Central memory CD8-positive, alpha-beta T cell (primary cell): ENCODE measurements at places on chromosomes 7 and 10.

- no peak for DNase-seq
These were observed 41.9 kb downstream of the NPVF start for GRCh38 chr7:25186436-25186835.

DNA sequence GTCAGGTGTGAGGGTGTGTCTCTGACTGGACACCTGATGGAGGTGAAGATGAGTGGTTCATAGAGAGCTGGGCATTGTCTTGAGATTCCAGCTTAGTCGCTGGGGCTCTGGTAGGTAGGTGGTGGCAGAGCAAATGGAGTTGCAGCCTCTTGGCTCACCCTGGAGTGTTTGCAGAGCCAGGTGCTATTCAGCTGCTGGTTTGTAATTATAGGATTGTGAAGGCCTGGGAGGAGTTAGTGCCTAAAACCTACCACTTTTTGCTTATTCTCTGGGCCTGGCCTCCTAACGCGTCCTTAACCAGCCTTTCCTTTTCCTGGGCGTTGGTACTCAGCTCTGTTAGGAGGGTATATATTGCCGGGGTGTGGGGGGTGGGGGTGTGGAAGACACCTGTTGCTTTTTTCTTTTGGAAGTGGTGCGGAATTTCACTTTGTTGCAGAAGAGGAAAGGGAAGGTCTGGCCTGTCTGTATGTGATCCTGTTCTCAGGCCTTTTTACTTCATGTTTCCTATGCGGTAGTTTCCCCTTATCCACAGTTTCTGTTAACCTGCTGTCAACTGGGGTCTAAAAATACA is 3.2 kb downstream of the PPRC1 start:
- DNase-seq, result no peak

DNA sequence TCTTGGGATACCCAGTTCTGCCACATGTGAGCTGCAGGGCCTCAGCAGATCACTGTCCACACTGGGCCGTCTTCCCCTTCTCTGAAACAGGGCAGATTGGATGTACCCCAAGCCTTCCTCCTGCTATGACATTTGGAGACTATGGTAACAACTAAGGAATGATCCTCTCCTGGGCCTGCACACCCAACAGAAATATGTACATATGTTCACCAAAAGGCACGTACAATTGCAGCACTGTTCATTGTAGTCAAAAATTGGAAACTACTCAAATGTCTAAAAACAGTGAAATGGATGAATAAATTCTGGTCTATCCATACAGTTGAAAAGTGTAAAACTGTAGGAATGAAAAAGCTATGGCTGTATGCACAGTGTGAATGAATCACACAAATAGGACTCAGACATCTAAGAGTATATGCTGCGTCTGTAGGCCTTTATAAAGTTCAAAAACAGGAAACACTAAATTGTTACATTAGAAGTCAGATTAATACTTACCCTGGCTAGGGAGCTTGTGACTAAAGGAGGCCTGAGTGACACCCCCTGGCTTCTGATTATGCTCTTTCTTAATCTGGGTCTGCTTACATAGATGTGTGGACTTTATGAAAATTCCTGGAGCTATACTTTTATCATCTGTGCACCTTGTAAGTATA is 16.1 kb upstream of the XPNPEP1 start:
- DNase-seq, result no peak

GRCh38 chr10:49353895-49354566 is 41.9 kb downstream of the DRGX start:
- no peak for DNase-seq

DNA sequence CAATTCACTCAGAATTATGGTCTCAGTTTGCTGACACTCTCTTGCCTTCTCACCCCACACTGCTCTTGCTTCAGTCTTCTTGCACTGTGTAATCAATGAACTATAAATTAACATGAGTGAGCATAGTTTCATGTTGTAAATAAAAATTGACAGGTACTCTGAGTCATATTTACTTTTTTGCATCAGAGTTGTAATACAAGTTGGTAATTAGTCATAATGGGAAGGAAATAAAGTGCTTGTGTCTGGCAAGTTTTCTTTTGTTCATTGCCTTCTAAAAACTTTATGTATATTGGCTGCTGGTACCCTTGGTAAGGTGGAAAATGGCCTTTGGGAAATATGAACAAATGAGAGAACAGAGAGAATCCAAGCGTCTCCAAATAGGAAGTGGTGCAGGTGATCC is 169.3 kb upstream of the MAGI2 start:
- no peak for DNase-seq

GRCh38 chr7:1927937-1928644 is 258.0 kb downstream of the ELFN1 start:
- DNase-seq, result no peak

DNA sequence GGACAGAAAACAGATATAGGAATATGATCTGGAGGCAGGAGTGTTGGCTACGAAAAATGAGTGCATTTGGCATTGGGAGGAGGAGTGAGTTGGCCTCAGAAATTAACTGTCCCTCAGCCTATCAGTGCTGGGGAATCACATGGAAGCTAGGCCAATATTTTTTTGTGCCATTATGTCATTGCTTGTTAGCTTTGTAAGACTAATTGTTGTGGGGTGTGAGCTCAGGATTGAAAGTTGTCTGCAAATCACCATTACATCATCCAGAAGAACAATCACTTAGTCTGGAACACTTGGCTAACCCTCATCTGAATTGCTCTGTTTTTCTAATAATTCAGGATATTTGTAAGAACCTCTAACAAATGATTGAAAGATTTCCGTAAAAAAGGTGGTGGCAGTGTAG is 45.2 kb upstream of the SEMA3D start:
- DNase-seq, result no peak

DNA sequence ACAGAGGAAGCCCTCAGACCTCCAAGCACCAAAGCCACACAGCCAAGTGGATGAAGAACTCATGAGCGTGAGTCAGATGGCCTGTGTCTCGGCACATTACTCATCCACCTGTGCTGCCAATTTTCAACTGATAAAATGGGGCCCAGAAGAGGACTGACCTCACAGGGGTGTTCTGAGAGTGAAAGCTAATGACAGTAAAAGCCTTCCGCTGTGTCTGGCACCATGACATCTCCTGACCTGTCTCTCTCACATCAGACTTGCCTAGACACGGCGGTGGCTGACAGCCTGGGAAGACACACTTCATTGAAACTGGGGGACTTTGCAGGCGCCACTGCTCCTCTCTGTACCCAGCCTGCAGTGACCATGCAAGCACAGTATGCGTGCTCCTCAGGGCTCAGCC is 8.3 kb upstream of the SLC18A3 start:
- DNase-seq, result no peak
